HCEC 1CT (cell line): ENCODE measurements at places on chromosomes 13 and 19.

- DNase-seq = no peak
Measured at GRCh38 chr13:112067871-112068539, 1.1 kb downstream of the SOX1 start.

DNA sequence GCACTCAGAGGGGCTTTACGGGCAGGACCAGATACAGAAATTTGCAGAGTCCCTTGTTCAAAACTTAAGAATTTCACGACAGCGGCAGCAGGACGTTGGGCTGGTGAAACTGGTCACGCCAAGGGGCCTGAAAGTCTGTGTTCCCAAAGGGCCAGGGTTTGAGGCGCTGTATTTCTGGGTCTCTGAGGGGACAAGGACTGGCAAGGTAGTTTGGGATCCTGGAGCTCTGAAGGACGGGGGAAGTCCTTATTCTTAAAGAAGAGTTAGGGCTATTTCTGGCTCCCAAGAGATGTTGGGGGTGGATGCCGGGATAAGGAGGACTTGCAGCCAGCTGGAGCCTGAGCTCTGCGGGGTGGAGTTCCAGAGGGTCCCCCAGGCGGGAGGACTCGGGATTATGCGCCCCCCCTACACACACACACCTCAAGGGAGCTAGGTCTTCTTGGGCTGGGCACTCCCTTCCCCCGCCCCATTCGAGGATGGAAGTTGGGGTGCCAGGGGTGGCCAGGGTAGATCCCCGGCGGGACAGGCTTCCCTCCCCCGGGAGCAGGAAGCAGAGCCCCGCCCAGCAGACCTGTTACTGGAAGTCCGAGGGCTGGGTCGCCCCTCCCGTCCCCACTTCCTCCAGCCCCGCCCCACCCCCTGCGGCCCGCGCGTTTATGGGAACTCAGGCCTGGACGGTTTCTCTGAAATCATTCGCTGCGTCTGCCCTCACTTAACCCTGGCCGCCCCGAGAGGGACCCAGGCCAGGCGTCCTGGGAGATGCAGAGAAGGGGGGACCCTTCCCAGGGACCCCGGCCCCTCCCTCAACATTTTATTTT is 5.6 kb downstream of the BCL3 start:
- peak; percentile 88 for DNase-seq

- peak; percentile 24 for DNase-seq
Measured at GRCh38 chr13:25267715-25268114, 19.6 kb downstream of the MTMR6 start.

DNA sequence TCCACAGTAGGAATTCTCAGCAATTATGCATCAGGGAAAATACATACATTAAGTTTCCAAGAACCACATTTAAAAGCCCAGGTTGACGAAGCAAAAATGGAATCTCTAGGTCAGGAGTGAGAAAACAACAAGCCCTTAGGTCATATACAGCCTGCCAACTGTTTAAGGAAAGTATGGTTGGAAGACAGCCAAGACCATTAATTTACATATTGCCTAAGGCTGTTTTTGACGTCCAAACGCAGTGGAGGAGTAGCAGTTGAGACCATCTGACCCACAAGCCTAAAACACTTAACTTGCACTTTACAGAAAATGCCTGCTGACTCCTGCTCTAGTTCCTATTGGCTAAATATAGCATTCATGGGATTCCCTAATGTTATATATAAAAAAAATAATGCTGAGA is 299.0 kb downstream of the ITGBL1 start:
- DNase-seq = peak; percentile 52

DNA sequence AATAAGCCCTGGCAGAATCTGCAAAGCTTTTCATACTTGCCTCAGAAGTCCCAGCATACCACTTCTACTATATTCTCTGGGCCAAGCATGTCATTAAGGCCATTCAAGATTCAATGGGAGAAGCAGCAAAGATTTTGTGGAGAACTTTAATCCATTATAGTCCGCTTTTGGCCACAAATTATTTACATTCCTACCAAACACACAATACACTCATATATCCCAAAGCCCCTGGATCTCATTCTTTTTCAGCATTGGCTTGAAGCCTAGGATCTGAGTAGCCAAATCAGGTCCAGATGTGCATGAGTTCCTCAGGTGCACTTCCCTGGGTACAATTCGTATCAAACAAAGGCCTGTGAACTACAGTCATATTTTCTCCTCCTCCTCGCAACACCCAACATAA is 203.4 kb downstream of the NDFIP2 start:
- no peak for DNase-seq

DNA sequence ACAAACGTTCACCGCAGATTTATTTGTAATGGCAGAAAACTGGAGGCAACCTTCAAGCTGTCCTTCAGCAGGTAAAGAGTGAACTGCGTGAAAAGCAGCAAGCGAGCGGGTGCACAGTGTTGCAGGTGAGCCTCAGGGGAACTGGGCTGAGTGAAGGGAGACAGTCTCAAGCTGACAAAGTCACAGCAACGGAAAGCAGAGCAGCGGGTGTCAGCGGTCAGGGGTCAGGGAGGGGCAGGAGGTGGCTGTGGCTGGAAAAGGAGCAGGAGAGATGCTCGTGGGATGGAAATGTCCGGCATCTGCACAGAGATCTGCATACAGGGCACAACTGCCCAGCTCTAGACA is 8.5 kb upstream of the RASA3 start:
- no peak for DNase-seq

DNA sequence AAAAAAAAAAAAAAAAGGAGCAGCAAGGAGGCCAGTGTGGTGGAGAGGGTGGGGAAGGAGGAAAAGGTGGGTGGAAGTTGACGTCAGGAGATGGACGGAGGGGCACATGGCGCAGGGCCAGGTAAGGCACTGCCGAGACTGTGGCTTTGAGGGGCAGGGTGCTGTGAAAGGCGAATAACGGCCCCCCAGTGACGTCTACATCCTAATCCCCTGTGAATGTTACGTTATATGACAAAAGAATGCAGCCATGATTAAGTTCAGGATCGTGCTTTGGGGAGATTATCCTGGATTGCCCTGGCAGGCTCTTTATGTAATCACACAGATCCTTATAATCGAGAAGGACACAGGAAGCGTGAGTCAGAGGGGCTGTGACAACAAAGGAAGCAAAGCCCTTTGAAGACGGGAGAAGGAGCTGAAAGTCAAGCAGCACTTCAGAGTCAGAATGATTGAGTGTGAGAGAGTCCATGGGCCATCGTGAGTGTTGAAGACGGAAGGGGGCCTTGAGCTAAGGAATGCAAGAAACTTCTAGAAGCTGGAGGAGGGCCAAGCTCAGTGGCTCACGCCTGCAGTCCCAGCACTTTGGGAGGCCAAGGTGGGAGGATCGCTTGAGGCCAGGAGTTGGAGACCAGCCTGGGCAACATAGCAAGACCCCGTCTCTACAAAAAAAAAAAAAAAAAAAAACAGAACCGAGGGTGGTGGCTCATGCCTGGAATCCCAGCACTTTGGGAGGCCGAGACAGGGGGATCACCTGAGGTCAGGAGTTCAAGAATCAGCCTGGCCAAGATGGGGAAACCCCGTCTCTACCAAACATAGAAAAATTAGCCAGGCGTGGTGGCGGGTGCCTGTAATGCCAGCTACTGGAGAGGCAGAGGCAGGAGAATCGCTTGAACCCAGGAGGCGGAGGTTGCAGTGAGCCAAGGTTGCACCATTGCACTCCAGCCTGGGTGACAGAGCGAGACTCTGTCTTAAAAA is 13.8 kb upstream of the CEACAM16 start:
- peak; percentile 95 for DNase-seq

DNA sequence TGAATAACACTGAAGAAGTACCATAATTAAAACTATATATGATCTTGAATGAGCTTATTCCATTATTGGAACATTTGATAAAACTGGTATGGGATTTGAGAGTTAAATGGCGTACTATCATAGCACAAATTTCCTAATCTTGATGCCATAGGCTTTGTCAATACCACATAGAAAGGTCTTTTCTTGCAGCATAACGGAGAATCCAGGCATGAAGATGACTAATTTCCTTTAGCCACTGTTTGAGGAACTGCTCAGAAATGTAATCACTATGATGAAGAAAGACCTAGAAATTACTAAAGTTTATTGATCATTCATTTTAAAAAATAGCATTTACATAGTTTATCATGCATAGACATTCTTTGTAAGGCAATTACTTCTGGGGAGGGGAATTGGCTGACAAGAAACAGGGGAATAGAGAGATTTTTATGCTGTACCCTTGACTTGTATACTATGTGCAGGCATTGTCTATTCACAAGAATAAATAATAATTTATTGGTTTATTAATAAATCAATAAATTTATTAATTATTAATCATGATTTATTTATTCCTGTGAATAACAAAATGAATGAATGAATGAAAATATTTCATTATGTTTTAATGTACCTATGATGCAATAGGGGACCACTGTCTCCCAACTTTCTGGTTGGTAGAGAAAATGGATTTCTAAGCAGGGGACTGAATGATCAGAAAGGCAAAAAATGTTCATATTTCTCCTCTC is 2676.6 kb downstream of the PCDH9 start:
- DNase-seq = peak; percentile 2

GRCh38 chr13:72504131-72504841 is 223.1 kb downstream of the MZT1 start:
- DNase-seq = no peak

DNA sequence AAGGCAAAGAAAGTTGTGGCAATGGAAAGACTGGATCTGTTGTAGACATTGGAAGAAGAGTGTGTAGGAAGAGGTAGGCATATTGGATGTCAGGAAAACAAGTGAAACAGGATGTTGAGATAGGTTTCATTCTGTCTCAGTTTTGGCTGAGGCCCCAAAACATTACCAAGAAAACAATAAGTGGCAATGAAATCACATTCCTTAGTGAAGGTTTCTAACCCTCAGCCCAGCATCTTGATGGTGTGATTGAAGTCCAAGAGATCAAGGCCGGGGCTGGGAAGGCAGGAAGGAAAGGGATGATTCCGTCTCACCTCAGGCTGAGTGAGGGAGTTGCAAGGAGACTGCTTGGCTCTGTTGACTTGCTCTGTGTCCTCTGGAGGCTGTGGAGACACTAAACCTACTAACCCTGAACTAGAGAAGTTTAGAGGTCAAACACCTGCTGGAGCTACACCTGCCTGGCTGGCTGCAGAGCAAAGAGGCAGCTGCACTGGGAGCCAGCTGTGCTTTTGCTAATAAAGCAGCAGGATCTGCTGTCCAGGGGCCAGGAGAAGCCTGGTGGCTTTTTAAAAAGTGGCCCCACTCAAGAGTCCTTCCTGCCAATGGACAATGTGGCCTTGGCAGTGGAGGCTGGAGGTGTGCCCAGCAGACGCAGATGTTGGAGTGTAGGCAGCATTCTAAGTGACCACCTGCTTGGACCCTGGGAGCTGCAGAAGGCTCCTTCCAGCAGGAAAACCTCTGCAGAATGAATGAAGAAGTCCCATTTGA is 53.6 kb downstream of the DGKH start:
- DNase-seq = no peak

DNA sequence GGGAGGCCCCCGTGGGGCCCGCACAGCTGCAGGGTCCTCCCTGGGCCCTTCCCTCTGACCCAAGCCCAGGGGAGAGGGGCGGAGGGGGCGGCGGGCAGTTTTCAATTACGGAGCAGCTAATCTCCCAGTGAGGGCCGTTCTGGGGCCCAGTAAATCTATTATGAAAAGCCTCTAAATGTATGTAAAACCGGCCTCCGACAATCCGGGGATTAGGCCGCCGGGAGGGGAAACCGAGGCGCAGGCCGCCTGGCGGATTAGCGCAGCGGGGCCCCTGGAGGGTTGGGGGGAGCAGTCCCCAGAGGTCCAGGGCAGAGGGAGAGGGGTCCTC is 25.1 kb downstream of the EFNA2 start:
- no peak for DNase-seq

DNA sequence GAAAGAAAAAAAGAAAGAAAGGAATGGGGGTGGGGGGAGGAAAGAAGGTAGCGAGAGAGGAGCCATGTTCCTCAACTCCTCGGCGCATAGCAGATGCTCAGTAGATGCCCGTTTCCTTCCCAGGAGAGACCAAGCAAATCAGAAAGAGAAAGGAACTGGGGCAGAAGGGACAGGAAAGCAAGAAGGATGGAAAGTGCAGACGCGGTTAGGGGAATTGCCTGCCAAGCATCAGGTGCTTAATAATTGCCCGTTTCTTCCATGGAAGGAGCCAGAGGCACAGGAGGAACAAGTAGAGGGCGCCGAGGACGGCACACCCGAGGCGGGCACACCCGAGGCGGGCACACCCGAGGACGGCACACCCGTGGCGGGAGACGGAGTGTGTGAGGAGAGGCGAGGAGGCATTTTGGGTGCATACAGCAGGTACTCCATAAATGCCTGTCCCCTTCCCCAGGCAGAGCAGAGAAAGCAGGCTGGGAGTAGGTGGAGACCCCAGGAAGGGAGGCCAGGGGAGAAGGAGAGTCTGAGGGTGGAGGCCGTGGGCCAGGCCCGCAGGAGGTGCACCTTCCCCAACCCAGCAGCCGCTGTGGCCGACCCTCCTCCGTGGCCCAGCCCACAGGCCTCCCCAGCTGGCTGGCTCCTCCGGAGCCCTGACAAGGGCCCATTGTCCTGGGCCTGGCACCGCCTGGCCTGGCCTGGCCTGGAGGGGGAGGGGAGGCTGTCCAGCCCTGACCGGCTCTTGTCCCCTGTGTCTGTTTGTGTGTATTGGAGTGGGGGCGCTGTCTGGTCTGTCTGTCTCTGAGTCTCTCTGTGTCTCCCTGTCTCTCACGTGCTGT is 14.6 kb downstream of the JOSD2 start:
- no peak for DNase-seq

- peak; percentile 55 for DNase-seq
Measured at GRCh38 chr13:106471957-106472543, 63.4 kb downstream of the EFNB2 start.

DNA sequence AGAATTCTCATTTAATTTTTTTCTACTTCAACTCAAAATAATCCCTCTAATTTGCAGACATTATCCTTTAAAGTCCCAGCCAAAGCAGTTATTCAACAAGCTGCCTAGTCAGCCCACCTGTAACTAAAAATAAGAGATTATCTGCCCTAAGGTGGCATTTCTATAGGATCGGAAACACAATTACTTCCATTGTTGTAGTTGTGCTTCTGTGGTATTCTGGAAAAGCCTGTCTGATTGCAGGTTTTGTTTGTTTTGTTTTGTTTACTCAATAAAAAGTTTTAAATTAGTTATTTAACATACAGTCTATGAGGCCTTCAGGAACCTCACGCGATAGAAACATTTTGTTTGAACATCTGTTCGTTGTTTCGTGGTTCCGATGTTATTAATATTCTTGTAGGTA is 101.0 kb downstream of the ZIC5 start:
- no peak for DNase-seq

- DNase-seq = no peak
Measured at GRCh38 chr13:91074091-91074490, 273.4 kb upstream of the MIR17HG start.

DNA sequence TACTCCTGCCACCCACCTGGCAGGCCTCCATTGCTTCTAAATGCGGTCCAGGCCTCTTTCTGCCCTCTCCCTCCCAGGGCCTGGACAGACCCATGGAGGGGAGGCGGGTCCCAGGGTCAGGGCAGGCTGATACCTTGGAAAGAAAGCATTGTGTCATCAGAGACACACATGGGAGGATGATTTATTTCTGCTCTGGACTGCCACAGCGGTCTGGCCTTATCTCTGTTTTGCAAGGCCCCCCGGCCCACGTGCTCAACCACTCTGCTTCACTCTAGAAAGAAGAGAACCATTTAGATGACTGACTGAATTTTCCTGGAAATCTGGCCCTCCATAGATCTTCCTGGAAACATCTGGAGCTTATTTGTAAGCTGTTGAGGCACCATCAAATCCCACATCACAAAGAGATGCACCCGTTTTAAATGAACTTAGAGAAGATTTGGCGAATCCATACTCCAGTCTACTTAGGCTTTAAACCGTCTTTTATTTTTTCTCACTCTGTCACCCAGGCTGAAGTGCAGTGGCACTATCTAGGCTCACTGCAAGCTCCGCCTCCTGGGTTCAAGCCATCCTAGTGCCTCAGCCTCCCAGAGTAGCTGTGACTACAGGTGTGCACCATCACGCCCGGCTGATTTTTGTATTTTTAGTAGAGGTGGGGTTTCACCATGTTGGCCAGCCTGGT is 48.3 kb upstream of the URI1 start:
- no peak for DNase-seq
